ENCODE measurements at places on chromosomes 13 and 19.

- DNase-seq = no peak
Measured at GRCh38 chr13:111620586-111620985, 300.1 kb downstream of the TEX29 start.

- no peak for DNase-seq
Measured at GRCh38 chr19:5524081-5524480, 43.7 kb downstream of the TINCR start.

GRCh38 chr13:62371737-62372136, 956.1 kb upstream of the PCDH20 start:
- no peak for DNase-seq

DNA sequence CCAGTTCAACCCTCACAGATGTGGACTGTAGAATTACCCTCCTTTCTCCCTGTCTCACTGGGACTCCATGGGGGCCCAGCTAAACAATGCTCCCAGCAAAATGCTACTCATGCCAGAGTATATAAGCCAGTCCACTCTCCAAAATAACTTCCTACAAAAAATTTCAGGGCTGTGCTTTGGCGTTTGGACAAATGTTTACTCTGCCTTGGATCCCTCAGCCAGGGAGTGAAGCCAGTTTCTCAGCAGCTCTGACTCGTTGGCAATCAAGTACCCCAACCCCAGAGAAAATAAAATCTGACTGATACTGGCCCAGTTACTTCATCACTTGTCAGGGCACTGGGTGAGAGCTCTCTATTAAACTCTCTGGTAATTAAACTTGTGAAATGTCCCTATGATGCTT, 250.4 kb downstream of the TSHZ3 start:
- DNase-seq = no peak

- DNase-seq = no peak
Measured at GRCh38 chr19:2166741-2167738, 3.3 kb downstream of the DOT1L start.

GRCh38 chr13:106492588-106493475, 42.6 kb downstream of the EFNB2 start:
- DNase-seq = no peak

GRCh38 chr13:104996022-104996421, 1539.4 kb downstream of the EFNB2 start:
- no peak for DNase-seq

GRCh38 chr13:43023289-43023963, at the start of gene DNAJC15:
Gene DNAJC15, plus strand, starts transcription at chr13:43023586. Its CDS starts 41 bp downstream, at chr13:43023627.
- peak; percentile 95 for DNase-seq

DNA sequence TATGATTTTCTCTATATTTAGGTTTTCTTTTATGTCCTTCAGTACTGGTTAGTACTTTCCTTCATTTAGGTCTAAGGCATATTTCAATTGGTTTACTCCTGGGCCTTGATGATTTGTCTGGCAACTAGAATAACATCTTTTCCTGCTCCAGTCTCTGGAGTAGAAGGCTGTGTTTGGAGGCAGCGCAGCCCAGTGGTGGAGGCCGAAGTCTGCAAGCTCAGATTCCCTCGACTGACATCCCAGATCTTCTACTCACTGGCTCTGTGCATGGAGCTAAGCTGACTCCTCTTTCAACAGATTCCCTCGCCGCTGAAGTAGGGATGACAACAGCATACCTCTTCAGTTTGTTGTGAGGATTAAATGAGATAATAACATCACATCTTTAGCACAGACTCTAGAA, 141.0 kb downstream of the RAP2A start:
- no peak for DNase-seq

GRCh38 chr19:41373993-41374392, 2.3 kb upstream of the TMEM91 start:
- DNase-seq = no peak

DNA sequence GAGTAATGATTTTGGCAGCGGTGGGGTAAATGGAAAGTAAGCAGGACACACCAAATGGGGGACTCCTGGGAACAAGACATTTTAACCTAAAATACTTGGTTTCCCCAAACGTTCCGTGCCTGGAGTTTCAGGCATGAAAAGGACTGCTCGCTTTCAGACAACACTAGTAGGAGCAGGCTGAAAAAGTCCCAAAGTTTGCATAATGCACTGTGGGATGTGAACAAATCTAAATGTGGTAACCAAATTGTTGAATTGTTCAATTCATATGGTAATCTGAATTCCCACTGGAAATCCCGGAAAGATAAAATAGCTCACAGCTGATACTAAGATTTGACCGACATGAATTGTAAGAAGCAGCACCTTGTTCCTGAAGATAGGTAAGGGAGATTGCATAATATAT, 467.2 kb upstream of the ARGLU1 start:
- peak; percentile 8 for DNase-seq

GRCh38 chr19:38464421-38465082, 31.1 kb downstream of the RYR1 start:
- DNase-seq = no peak

DNA sequence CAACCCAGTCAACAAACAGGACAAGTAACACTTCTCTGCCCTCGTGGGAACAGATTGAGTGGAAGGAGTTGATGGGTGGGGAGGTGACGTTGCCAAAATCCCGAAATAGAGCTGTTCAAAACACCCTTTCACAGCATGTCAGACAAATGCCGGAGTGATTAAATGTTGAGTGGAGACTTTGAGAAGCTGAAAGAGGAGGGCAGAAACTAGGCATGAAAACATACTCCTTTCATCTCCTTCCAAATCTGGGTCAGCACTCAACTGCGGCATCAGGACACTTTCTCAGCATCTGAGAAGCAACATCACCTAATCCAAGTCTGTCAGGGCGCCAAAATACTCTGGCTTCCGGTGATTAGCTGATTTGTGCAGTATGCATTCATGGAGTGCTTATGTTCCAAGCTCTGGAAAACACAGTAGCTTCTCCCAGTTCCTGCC, 51.5 kb upstream of the MRI1 start:
- no peak for DNase-seq

DNA sequence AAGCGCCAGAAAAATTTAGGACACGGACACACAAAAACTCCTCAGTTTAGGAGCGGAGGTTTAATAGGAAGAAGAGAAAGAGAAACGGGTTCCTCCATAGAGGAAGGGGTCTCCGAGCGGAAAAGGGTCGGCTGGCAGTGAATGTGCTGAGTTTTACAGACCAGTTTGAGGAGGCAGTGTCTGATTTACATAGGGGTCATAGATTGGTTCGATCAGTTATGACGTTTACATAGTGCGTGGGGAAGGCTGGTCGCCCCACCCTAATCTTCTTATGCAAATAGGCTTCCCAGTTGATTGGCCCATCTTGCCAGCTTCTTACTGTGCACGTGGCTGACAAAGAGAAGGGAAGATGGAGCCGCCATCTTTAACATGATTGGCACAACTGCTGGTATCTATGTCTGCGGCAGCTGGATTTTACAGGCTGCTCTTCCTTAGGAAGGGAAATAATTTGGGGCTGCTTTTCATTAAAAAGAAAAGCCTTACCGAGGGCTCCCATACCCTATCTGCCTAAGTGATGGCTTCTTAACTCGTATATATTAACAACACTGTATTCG, 1.2 kb upstream of the ZNF225 start:
- DNase-seq = peak; percentile 77

DNA sequence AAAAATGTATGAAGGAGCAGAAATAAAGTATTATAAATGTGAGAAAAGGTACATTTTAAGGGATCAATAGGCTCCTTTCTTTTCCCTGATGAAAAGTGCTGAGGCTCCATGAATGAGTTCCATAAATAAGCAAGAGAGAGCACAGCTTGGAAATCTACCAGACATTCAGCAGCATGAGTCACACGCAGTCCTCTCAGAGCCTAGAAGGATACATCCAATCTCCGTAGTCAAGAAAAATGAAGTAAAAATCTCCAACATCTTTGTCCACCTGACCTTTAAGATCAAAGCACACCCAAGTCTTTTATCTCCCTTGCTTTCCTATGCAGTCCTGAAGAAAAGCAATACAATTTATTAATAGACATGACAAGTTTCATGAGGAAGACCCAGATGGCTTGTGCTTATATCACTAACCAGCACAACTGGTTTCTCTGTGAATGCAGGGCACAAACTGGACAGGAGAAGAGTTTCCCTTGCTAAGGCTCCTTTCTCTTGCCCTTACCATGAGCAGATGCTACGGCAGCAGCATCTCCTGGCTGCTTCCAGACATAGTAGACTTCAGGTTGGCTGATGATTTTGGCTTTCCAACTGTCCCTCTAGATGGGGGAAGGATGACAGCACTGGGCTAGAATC, 730.8 kb downstream of the EFNB2 start:
- DNase-seq = no peak

- DNase-seq = no peak
Measured at GRCh38 chr13:77701305-77701704, 3.8 kb downstream of the SLAIN1 start.

GRCh38 chr13:73778242-73778864, 355.9 kb downstream of the KLF12 start:
- no peak for DNase-seq

DNA sequence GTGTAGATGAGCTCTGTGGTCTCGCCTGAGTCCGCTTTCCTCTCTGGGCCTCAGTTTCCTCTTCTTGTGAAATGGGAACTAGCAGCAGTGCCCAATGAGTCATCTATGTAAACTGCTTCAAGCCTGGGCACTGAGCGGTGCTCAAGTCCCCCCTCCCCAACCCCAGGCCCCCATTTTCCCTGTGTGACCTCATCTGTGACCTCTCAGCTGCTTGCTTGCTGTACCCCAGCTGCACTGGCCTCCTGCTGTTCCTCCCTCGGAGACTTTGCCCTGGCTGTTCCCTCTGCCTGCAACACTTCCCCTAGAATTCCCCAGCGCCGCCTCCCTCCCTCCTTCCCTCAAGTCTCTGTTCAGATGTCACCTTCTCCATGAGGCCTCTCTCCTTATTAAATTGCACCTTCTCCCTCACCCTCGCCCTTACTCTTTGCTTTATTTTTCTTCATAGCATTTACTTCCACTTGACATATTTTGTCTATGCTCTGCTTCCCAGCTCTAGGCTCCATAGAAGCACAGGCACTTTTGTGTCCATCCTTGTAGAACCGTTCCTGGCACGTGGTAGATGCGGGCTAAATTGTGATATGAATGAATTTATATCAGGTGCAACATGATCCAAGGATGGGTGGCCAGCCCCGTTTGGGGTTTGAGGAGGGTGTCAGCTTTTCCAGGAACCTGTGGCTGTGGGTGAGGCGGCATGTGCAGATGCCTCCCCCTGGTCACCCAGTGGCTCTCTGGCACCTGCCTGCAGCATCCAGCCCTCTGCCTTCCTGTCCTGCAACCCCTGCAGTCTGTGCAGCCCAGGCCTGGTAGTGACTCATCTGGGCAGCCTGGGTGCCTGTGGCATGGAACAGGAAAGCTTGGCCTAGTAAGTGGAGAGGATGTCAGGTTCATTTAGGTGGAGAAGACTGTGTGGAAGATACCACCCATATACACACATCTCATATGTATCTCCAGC, 26.3 kb downstream of the SIPA1L3 start:
- no peak for DNase-seq

GRCh38 chr13:77378662-77379061, 51.8 kb upstream of the MYCBP2 start:
- no peak for DNase-seq

- DNase-seq = no peak
Measured at GRCh38 chr19:10603873-10604459, 16.9 kb upstream of the AP1M2 start.

DNA sequence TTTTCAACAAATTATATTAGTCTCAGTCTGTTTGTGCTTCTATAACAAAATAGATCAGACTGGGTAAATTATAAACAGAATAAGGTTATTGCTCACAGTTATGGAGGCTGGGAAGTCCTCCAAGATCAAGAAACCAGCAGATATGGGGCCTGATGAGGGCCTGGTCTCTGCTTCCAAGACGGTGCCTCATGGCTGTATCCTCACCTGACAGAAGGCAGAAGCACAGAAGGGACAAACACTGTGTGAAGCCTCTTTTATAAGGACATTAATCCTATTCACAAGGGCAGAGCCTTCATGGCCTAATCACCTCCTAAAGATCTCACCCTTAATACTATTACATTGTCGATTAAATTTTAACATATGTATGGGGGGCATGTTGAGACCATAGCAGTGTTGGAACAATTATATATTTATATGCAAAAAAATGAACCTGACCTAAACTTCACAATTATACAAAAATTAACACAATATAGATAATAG, 12.7 kb downstream of the F10 start:
- no peak for DNase-seq

DNA sequence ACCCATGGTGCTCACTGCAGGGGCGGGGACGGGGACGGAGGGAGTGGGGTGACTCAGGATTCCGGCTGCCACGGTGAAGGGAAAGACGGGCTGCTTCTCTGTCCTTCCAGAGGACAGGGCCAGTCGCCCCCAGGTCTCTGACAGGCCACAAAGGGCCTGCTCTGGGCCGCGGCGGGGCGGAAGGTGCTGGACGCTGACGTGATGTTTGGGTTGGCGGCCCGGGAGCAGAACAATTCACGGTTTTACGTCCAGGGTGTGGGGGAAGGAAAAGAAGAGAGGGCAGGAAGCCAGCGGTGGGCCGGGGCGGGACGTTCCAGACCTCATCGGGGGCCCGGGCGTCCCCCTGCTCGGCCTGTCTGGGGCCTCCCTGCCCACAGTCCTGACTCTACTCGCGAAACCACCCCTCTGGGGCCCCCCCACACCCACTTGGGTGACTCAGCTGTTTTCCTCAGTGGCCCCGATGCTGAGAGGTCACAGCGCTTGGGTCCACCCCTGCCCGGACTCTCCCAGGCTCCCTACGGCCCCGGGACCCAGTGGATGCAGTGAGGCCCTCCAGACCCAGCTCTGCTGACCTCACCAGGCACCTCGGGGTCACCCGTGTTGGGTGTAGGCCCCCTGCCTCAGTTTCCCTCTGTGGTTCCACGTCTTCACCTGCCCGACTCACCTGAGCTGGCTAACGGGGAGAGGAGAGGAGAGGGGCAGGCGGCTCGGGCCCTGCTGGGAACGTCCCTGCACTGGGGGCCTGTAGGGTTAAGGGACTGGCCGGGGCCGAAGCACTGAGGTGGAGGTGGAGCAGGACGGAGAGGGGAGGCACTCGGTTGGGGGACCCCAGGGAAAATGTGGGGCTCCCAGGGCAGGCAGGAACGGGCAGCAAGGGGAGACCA, 29.2 kb downstream of the PIP5K1C start:
- DNase-seq = no peak

DNA sequence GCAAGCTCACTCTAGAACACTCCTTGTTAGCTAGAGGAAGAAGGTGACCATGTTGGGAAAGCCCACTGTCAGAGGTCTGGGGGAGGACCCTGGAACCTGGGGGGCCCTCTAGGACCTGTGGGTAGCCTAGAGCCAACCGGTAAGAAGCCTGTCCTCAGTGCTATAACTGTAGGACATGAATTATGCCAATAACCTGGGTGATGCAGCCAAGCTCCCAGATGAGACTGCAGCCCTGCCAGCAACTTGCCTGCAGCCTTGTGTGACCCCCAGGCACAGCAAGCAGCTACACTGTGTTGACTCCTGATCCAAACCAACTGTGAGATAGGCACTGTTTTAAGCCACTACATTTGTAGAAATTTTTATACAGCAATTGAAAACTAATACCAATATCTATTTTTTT, 122.3 kb downstream of the MIPEP start:
- no peak for DNase-seq

DNA sequence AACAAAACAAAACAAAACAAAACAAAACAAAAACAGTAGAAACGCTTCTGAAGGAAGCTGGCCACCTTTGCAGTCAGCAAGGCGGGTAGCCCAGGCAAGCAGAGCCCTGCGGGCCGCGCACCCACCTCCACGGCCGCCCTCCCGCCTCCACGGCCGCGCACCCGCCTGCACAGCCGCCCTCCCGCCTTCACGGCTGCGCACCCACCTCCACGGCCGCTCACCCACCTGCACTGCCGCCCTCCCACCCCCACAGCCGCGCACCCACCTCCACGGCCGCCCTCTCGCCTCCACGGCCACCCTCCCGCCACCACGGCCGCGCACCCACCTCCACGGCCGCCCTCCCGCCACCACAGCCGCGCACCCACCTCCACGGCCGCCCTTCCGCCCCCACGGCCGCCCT, 9.0 kb upstream of the TIMM13 start:
- no peak for DNase-seq
